ENCODE measurements at places on chromosomes 12 and 14.

GRCh38 chr12:132118876-132119275, 25.2 kb downstream of the DDX51 start:
- no peak for DNase-seq

DNA sequence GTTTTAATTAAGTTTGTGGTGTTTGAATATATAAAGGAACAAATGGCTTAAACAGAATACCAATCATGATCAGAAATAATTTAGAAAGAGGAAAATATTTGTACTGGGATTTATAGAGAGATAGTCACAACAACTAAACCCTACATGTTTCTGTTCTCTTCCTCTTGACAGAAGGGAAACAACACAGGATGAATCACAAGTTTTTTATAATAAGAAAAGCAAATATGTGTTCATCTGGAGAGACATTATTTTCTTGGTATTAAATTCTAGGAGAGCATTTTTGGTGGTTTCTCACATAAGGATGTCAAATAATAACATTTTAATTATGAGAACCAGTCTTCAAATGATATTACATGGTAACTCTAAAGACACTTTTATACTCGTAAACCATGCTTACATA, 232.9 kb upstream of the PKP2 start:
- DNase-seq = no peak

DNA sequence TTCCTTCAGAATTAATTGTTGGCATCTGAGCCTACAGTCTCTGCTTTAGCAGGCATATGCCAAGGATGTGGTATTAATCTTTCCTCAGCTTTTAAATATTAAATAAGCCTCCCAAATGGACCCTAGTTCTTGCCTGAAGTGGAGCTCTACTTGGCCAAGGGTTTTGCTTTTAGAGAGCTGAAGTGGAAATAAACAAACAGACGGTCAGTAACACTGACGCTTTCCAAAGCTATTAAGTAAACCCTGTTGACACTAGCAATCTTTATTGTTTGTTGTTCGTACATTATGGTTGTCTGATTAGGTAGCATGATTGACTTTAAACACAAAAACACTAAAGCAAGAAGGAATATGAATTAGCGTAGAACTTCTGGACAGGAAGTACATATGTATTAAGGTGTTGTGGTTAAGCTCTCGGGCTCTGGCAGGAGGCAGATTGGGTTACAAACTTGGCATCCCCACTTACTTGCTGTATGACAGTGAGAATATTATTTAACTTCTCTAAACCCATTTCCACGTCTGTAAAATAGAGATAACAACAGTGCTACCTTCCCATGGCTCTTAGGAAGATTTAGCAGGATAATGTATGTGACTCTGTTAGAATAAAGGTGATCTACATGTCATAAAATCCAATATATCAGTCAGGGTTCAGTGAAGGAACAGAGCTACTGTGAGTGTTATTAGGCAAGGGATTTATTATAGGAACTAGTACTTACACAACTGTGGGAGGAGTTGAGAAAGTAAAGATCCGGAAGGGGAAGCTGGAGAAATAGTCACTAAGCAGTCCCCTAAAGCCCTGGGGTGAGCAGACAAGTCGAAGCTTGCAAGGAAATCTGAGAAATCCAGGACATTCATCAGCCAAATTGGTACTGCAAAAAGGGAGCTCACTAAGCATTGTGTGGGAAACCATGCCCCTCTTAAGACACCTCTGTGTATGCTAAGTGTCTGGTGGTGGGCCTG, 92.2 kb upstream of the ATF7IP start:
- DNase-seq = peak; percentile 56

DNA sequence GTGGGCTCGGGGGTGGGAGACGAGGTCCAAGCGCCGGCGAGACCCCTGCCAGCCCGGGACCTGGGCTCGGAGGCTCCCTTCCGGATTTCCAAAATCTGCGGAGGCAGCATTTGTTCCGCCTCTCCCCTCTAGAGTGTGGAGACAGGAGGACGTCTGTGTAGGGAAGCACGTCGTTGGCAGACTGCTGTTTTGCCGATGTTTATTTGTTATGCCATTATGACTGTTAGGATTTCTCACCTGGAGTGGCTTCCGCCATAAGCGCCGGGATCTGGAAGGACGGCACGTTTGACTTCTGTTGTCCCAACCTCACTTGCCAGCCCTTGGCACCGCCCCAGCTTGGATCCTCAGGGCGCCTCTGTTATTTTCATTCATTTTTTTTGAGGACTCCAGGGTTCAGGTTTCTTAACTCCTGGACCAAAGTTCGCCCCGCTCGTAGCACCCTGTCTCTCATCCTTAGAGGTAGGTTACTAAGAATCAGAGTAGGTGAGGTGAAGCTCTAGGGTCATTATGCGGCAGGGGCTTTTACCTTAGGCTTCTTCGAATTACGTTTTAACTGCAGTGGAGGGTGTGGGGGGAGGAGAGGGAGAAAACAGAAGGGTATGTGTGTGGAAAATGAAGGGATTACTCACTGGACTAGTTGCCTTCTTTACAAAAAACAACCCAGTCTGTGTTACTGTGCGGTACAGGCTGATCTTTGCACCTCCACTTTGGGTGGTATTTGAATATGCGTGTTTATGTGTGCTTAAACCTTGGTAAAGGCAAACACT, 547 bp upstream of the PYGL start:
- peak; percentile 35 for DNase-seq

DNA sequence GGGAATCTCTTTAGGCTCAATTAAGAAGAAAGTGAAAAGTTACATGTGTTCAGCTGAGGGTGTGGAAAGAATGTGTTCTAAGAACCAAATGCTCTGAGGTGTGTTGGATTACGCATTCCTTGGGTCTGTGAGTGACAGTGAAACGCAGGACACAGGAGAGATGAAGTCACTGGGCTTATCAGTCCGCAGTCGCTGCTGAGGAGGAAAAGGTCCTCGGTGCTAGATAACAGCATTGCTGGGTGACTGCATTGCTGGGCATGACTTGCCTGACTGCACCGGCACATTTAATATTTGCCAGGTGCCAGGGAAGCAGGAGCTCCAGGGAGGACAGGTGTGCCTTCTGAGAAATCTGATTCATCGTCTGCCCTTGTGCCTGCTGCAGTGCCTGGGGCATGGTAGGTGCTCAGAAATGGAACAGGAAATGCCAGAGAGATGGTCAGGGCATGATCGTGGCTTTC, 64.4 kb upstream of the FZD10 start:
- no peak for DNase-seq

DNA sequence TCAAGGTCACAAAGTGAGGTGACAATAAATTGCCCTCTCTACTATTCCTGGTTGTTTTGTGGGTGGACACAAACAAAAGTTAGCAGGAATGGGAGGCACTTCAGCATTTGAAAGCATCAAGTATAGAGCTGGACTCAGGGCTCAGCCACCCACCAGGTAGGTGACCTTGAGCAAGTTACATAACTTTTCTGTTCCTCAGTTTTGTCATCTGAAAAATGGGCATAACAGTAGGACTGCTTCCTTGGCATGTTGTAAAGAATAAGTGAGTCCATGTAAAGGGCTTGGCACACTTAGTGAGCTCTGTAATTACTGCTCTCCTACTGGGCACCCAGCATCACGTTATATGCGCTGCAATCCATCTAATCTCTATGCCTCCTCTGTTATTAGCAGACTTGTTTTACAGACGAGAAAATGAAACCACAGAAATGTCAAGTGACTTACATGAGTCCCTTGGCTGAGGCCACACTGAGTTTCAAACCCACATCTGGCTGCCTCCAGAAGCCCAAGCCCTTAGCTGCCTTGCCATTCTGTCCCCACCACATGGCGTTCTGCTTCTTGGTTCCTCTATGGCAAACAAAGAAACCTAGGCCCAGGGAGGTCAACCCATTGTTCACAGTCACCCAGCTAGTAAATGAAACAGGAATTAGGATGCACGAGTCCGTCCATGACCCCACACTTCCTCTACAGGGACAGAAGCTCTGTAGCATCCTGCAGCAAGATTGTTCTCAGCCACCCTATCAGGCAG, 63.2 kb upstream of the SLC24A4 start:
- no peak for DNase-seq

DNA sequence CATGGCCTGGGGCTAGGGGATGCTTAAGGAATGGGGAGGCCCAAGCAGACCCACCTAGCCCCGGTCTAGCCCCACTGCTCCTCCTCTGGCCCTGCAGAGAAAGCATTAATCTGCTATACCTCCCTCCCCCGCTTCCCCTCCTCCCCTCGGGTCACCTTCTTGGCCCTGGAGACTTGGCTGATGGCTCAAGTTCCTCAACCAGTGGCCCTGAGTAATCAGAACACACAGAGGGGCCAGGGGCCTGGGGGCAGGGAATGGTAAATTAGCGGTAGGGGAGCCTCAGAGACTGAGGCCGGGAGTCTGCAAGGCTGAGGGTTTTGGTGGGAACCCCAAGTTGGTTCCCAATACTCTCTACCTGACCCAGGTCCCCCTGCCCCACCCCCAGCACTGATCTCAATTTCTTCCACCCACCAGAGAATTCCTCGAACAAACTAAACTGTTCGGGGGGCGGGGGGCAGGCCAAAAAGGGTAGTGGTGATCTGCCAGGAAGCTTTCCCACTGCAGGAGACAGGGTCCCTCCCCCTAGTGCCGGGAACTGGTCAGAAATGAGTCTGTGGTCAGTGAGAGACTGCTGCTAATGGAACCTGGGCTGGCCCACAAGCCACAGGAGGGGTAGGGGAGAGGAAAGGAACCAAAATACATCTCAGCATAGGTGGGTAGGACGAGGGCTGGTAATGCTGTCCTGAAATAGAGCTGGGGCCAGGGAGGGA, 12.8 kb upstream of the SMARCD1 start:
- no peak for DNase-seq

DNA sequence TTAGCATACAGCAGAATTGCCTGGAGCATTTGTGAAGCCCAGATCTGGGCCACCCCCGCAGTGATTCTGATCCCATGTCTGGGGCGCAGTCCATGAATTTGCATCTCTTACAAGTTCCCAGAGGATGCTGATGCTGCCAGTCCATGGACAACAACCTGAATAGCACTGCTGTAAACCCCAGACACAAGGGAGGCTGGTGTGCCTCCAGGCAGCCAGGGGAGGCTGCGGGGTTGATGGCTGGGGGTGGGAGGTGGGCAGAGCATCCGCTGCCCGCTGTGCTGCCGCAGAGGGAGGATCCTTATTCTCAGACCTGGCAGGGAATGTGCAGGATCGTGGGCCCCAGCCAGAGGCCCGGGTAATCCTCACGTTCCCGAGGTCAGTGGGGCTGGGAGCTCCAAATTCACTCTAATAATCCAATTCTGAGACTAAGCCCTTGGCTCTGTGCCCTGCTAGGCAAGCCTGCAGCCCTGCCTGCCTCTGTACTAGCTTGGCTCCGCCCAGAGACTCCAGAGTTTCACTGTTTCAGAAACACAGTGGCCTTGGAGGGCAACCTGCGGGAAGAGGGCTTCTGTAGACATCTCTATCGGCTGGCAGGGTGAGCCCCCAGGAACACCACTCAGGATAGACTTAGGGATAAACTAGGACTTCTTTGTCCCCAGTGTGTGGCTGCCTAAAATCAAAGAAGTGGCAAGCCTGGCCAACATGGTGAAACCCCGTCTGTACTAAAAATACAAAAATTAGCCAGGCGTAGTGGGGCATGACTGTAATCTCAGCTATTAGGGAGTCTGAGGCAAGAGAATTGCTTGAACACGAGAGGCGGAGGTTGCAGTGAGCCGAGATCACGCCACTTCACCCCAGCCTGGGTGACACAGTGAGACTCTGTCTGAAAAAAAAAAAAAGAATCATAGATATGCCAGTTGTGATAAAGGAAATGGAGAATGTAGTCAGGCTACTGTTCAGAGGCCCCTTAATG, 17.8 kb upstream of the MLEC start:
- DNase-seq = no peak

DNA sequence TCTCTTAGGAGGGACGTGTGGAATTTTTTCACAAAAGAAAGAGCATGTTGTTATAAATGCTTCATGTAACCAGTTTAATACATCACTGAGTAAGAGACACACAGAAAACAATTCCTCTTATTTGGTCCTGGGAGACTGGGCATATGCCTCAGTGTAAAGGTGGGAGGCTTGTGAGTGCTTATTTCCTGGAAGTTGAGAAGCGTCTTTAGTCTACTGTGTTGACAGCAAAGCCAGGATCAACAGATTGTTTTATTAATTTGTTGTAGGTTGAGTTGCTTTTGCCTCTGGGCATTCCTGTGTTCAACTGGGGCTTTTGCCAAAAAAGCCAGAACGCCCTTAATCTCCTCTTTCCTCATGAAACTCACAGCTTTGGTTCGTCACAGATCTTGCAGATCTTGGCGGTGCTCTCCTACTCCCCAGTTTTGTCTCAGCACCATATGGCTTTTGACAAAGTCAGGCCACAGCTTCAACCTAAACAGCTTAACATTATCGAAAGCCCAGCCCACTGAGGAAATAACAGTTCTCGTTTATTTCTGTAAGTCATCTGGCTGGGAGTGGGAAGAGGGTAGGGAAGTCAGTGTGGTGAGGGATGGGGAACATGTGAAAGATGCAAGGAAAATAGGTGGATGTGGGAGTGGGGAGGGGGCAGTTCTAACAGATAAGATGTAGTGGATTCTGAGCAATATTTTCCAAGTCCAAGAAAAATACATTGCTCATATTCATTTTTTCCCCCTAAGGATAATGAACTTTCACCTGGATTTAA, 227.2 kb downstream of the DACT1 start:
- DNase-seq = no peak

GRCh38 chr12:62720661-62721330, 214.2 kb downstream of the PPM1H start:
- no peak for DNase-seq

GRCh38 chr12:90909069-90909770, 45.8 kb downstream of the CCER1 start:
- peak; percentile 43 for DNase-seq

DNA sequence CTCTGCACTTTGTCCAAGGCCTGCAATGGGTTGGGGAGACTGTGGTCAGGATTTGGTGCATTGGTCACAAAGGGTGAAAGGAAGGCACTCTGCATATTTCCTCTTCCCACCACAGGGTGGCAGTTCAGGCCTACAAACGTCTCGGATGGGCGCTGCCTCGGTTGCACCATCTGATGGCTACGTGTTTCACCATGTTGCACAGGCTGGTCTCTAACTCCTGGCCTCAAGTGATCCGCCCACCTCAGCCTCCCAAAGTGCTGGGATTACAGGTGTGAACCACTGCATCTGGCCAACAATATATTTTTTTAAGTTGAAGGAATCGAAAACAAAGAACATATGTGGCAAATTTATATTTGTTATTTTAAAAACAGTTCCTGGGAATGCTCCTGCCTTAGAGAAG, 35.1 kb downstream of the TMBIM6 start:
- DNase-seq = peak; percentile 21

DNA sequence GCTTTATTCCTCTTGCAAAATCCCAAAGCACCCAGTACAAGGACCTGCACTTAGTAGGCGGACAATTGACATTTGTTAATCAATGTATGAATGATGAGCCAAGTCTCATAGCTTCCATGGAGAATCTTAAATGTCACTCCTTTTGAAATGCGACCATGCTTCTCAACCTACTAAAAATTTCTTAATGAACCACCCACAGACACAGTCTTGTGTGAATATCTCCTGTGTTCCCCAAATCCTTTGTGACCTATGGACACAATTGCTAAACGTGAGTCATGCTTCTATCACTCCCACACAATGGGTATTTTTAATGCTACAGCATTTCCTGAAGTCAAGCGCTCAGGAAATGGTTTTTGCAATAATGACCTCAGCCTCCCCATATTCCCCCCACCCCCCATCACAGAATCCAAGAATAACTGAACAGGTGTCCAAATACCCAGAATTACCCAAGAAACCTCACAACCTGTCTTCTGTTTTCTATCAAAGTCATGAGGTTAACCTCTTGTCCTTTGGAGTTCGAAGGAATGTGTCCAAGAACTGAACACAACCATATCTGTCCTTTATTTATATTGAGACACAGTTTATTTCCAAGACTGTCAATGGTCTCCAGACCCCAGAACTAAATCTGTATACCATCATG, 163.6 kb upstream of the PLEKHG7 start:
- DNase-seq = no peak

- DNase-seq = no peak
These were observed 3.1 kb downstream of the SINHCAF start for GRCh38 chr12:31322801-31323207.
